ENCODE measurements at places on chromosomes 13 and 19.

DNA sequence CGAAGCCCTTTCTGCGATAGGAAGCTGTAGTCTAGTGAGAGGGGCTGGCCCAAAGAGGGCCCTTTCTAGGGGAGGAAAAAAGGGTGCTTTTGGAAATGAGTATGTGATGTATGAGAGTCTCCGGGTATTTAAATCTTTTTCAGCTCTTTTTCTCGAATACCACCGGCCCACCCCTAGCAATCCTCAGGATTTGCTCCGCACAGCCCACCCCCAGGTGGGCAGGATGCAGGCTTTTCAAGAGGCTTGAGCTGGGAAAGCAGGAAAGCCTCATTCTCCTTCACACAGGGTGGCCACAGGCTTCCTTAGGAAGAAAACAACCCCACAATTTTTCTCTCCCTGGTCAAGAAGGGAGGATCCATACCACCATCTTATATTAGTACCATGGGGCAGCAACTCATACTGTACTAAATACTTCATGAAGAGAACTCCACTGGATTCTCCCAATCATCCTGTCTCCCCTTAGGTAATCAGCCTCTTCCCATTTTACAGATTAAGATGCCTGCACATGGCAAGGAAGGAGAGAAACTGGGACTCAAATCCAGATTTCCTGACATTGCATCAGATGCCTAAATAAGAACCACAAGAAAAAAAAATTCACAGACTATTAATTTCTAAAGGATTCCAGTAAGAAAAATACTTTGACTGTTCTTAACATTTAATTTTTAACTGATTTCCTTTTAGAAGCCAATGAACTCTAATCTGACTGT lies 84.4 kb downstream of the STK24 start:
- DNase-seq = peak; percentile 68

GRCh38 chr13:34207334-34207733 lies 389.4 kb downstream of the RFC3 start:
- DNase-seq = no peak

DNA sequence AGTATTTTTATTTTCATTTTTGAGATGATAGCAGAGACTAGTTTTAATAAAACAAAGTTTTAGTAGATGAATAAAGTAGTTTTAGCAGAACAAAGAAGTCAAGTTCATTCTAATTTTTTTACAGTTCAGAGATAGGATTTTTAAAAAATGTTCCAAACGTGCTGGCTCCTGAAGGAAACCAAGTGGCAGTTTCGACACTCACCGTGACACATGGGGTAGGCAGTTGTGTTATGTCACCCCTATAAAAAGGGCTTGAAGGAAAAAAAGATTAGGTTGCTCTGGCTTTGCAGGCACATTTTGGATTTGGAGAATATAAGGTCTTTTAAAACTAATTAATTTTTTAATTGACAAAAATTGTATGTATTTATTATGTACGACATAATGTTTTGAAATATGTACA lies 305.2 kb downstream of the NDFIP2 start:
- no peak for DNase-seq

DNA sequence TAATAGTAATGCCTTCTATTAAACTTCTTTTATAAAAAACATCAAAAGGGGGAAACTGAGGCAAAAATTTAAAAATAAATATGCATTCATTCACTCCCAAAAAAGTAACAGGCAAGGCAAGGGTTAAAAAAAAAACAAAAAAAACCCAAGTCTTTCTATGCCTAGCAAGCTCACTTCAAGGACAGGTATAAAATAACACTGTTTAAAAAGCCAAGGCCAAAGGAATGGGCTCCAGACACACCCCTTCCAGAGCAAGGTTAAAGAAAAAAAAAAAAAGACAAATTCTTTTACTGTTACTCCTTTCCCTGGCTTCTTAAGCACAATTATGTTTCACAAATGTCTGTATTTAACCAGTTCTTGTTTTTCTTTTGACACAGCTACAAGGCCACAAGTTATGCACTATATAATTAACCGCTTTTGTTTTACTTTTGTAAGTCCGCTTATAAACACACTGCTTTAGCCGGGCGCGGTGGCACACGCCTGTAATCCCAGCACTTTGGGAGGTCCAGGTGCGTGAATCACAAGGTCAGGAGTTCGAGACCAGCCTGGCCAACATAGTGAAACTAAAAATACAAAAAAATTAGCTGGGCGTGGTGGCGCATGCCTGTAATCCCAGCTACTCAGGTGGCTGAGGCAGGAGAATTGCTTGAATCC lies 3.6 kb downstream of the SIGLEC11 start:
- DNase-seq = no peak
